ENCODE measurements at places on chromosomes 11 and 22.
A peak's percentile ranks its signal among the peaks of the same experiment; 100 is the strongest.

GRCh38 chr11:127873478-127873877 lies 713.9 kb downstream of the ETS1 start:
- no peak for DNase-seq

DNA sequence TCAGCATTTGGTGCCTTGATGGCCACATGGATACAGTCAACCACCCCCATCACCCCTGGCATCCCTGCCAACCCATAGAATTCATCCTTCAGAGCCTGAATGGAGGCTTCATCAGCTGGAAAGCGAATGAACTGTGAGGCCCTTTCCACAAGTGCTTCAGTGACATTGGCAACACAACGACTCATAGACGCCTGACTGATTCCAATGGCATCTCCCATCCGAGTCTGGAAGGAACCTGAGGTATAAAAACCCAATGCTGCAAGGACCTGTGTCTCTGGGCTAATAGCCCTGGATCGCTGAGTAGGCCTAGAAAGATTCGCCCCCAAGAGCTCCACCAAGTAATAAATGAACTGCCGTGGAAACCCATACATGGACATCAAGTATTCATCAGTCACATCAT lies 1.3 kb downstream of the HARBI1 start:
- DNase-seq: no peak

DNA sequence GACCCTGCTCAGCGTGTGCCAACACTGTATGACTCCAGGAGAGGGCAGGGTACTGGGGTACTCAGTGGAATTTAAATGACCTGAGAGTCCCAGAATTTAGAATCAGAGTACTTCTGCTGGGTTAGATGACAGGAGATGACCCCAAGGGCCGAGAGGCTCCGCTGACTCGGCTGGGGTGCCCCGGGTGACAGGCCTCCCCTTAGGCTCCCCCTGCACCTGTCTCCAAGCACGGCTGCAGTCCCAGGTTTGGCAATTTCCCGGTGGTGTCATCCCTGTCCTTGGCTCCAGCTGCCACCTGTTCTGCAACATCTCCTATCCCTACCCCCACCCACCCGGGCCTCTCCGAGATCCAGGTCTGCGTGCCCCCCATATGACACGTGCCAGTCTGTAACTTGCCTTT lies 1.3 kb downstream of the ACTN3 start:
- DNase-seq: no peak

- peak; percentile 41 for DNase-seq
Measured at GRCh38 chr11:73950869-73951710, at the start of gene DNAJB13. TSS of gene DNAJB13 (plus strand) at chr11:73951026. CDS start at chr11:73951070, 44 bp downstream.

GRCh38 chr22:37994049-37994448 lies 9.7 kb upstream of the SOX10 start:
- DNase-seq: no peak

GRCh38 chr11:72005347-72006260 lies 6.9 kb downstream of the IL18BP start:
- DNase-seq: no peak

GRCh38 chr11:118004543-118005223 lies 18.5 kb downstream of the IL10RA start:
- DNase-seq: no peak

- DNase-seq: peak; percentile 83
Measured at GRCh38 chr11:15969281-15969680, 387.1 kb downstream of the SOX6 start.

DNA sequence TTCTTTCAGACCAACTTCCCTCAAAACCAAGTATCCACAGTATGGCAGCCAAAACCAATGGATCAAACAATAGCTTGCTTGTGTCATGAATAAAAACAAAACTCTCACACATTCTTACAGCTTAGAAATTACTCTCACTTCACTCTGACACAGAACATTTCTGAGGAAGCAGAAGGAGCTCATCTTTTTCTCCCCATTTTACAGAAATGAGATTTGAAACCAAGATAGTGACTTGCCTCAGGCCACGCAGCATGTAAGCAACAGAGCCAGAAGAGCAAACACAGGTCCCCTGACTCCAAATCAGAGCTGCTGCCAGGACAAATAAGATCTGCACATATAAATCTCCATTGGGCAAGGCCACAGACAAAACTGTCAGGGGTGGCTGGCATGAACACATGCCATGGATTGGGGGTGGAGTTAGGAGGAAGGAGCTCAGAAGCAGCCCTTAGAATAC lies 64.8 kb downstream of the RAB30 start:
- DNase-seq: no peak

- no peak for DNase-seq
Measured at GRCh38 chr22:27800250-27801201, 1.0 kb downstream of the MN1 start.

DNA sequence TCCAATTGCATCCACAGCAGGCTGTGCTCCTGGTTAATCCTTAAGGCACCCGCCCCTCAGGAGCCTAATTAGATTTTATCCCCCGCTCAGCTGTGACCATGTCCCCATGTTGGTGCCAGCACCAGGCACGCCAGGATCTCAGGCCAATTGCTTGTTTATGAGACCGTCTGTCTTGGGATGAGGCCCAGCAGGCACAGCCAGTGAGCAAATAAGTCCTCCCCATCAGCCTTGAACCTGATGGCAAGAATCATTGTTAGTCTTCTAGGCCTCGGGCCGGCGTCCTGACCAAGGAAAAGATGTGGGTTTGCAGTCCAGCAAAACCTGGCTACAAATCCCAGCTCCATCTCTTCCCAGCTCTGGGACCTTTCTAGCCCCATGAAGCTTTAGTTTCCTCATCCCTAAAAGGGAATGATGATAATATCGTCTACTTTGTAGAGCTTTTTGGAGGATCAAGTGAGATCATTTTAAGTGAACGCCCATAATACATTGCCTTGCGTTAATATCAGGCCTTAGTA lies 57.3 kb downstream of the TP53I11 start:
- no peak for DNase-seq

GRCh38 chr22:43088984-43089717 lies at the start of gene TTLL1:
TSS of gene TTLL1 (minus strand) at chr22:43089391. CDS start at chr22:43075586, 13,805 bp downstream.
- peak; percentile 66 for DNase-seq

GRCh38 chr11:86596861-86597586 lies 75.4 kb downstream of the ME3 start:
- DNase-seq: peak; percentile 21

DNA sequence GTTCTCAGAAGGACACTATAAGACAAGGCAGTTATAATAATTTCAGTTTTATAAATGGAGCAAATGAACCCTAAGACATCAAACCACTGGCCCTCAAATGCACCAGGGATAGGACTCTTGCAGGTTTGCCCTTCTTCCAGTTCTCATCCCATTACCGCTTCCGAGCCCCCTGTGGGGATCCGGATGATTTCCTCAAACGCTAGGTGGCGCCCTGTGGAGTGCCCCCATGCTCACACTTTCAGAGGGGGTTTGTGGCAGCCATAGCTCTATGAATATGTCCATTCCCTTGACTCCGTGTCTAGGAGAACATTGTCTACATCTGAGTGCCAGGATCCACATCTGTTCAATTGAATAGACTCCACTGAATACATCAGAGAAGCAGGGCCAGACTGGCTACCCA lies 816.3 kb downstream of the NTM start:
- DNase-seq: no peak

GRCh38 chr11:121587182-121587581 lies 134.4 kb upstream of the SORL1-AS1 start:
- no peak for DNase-seq

DNA sequence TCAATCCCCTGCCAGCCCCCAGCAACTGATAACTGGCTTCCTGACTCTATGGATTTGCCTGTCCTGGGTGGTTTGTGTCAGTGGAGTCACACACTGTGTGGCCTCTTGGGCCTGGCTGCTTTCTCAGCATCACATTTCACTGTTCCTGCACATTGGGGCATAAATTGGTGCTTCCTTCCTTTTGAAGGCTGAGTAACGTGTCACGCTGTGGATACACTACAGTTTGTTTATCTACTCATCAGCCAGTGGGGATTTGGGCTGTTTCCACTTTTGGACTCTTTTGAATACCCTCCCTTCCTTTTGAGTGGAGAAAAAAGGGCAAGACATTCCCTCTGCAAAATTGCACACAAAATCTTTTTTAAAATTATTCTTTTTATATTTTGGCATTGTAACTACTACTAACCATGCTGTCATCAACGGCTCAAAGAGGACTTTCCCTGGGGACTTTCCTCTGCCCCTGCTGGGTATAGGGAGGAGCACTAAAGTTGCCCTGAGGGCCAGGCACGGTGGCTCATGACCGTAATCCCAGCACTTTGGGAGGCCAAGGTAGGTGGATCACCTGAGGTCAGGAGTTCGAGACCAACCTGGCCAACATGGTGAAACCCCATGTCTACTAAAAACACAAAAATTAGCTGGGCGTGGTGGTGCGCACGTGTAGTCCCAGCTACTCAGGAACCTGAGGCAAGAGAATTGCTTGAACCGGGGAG lies 7.8 kb upstream of the CELSR1 start:
- DNase-seq: no peak

GRCh38 chr22:38941488-38941987 lies 15.9 kb upstream of the APOBEC3A start:
- DNase-seq: no peak

DNA sequence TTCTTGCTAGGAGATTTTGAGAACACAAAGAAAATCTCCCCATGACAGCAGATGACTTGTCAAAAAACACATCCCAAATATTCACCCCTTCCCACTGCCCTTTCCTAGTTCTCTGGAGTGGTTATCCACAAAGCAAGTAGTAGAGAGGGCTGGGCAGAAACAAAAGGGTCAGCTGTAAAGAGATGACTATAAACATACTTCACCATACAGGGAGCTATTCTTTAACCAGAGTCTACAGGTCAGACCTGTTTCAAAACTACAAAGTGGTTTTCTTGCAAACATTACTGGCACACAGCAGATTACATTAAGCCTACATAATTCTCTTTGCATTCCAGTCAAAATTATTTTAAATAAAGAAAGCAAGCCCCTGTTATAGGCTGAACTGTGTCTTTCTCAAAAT lies 47.7 kb upstream of the NFRKB start:
- no peak for DNase-seq

GRCh38 chr11:32581556-32581955 lies 2.1 kb upstream of the EIF3M start:
- DNase-seq: no peak

DNA sequence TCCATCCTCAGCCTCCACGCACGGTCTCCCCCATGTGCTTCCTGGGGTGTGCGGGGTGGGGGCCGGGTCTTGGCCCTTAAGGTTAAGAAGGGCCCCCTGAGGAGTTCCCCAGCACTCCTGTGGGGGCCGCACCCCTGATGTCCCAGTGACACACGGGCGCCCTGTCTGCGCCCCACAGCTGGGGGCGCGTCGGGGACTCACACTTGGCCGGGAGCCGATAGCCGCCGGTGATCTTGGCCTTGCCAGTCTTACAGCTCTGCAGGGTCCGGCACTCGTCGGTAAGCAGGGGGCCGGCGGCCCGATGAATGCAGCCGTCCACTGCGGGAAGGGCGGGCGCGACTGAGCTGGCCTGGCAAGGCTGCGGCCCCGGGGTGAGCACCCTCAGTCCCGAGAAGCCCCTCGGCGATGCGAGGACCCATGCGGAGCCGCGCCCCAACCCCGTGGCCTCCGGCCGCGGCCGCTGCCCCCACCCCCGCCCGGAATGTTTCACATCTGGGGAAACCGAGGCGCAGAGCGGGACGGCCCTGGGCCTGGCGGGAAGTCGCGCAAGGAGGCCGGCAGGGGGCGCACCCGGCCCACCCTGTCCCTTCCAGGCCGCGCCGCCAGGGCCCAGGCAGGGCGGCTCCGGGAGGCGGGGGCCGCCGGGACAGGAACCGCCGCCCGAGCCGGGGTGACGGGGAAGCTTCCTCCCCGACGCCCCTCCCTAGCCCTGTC lies 13.9 kb downstream of the OTUB1 start:
- no peak for DNase-seq

- DNase-seq: peak; percentile 89
Measured at GRCh38 chr22:46592390-46592872, 27.8 kb upstream of the GRAMD4 start.

DNA sequence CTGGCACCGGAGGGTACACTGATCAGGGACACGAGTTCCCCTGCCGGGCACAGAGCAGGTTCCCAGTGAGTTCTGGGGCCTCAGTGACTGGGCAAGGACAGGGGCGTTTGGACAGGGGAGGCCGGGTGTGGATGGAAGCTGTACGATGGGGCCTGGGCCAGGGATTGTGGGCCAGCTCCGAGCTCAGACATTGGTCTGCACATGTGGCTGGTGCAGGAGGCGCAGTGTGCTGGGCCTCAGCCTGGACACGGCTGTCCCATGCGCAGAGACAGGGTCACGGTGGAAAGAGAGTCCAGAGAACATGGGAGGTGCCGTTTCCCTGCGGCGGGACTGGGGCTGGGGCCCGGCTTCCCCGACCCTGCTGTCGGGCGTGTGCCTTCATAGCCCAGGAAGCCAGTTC lies 60.7 kb downstream of the CDKN1C start:
- no peak for DNase-seq

- no peak for DNase-seq
Measured at GRCh38 chr22:27801616-27802345, at the start of gene MN1. TSS of gene MN1 (minus strand) at chr22:27801756. CDS start at chr22:27800543, 1,213 bp downstream.

- no peak for DNase-seq
Measured at GRCh38 chr22:22823131-22823810, 64.3 kb upstream of the IGLL5 start.

DNA sequence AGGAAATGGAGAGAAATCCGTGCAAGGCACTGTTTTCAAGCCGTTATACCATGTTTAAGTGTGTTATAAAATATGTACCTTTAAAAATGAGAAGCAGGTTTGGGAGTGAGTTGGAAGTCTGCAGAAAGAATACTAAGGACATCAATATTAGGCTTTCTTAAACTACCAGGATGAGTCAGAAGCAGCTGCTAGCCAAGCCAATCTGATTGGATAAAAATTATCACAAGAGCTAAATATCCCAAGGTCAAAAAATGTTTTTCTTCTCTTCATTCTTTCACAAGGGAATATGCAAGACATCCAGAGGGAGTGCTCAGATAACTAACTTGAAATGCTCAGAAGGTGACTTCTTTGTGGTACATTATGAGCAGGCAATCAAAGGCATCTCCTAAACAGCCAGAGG lies 19.3 kb upstream of the CKAP5 start:
- DNase-seq: peak; percentile 77

- no peak for DNase-seq
Measured at GRCh38 chr22:44390613-44390970, 77.8 kb upstream of the SHISAL1 start.

DNA sequence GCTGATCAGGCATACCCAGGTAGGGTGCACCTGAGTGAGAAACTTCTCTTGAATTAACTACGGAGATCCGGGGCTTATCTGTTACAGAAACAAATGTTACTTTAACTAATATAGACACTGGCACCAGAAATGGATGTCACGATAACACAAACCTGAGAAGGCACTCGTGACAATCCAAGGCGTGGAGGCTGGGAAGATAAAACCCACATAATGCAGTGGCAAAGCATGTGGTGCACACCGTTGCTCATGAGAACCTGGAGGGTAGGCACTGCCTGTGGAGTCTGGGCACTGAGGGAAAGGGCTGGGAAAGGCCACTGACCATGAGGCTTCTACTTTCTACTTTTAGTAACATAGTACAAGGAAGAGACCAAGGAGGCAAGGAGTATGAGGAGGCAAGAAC lies 22.6 kb downstream of the SLC22A12 start:
- DNase-seq: no peak

- DNase-seq: no peak
Measured at GRCh38 chr22:35645646-35646045, 2.6 kb upstream of the APOL6 start.
